A549 treated with ZK216348 at 1 μM for 4 hours (cell line): ENCODE measurements at places on chromosomes 3 and 15. TPM values are rescaled to one million over a fixed set of nuclear protein-coding genes. Genes with fewer than 3 reads are reported as not detected.

Gene TNNC1
- 0.87 to 2.3 TPM (median 1.2 TPM) in 5 replicates for total RNA-seq

Gene NR2F2
- 18.5 to 25.8 TPM (median 24.3 TPM) in 5 replicates for total RNA-seq

Gene CTSH
- 42.2 to 52.4 TPM (median 47.0 TPM) in 5 replicates for total RNA-seq

Gene TTC21A
- total RNA-seq = 1.2 to 2.9 TPM (median 2.1 TPM) in 5 replicates

Gene IGF1R
- 41.2 to 72.0 TPM (median 48.7 TPM) in 5 replicates for total RNA-seq

Gene PRR23A
- not detected in 5 replicates for total RNA-seq

Gene CFAP100
- total RNA-seq = not detected in 5 replicates

Gene NPAP1
- total RNA-seq = not detected in 5 replicates

Gene HRH1
- total RNA-seq = 6.8 to 8.4 TPM (median 7.8 TPM) in 5 replicates

Gene PCOLCE2
- 24.3 to 43.7 TPM (median 30.3 TPM) in 5 replicates for total RNA-seq

Gene TRPM7
- total RNA-seq = 17.1 to 25.5 TPM (median 24.9 TPM) in 5 replicates

Gene MORC1
- not detected in 5 replicates for total RNA-seq

Gene NUP210
- total RNA-seq = 23.3 to 44.2 TPM (median 41.7 TPM) in 5 replicates

Gene SLC15A2
- 0.02 to 0.95 TPM (median 0.16 TPM) in 4 of 5 replicates, not detected in the other for total RNA-seq

Gene CACNA2D3
- total RNA-seq = 0.04 to 0.29 TPM (median 0.07 TPM) in 3 of 5 replicates, not detected in the others

Gene CELF6
- 0.07 to 0.25 TPM (median 0.15 TPM) in 5 replicates for total RNA-seq

Gene CDHR4
- 0.13 to 0.35 TPM (median 0.23 TPM) in 5 replicates for total RNA-seq

Gene CEP63
- 11.7 to 25.7 TPM (median 13.3 TPM) in 5 replicates for total RNA-seq

Gene MOBP
- total RNA-seq = 0.15 to 0.36 TPM in 2 of 5 replicates, not detected in the others

Gene CSPG4
- 0.04 to 0.27 TPM (median 0.09 TPM) in 5 replicates for total RNA-seq

Gene GRAMD2A
- total RNA-seq = not detected in 5 replicates

Gene CCK
- total RNA-seq = 0.48 to 1.9 TPM (median 1.5 TPM) in 5 replicates
